ENCODE measurements at places on chromosomes 13 and 19.
A peak's percentile ranks its signal among the peaks of the same experiment; 100 is the strongest.

DNA sequence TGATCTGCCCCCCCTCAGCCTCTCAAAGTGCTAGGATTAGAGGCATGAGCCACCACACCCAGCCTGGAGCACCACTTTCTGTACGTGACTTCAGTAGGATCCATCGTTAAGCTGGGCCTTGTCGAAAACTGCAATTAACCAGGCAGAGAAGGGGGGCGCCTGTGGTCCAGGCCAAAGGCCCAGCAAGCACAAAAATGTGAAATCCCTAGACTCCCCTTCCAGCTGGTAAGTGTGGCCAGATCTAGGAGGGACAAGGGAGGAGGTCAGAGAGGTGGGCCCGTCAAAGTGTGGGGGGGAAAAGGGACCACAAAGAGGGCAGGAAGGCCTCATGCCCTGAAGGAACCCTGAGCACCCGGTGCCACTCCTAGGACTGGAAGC lies 13.8 kb downstream of the DDX39A start:
- no peak for DNase-seq

- no peak for DNase-seq
These were observed 37.3 kb upstream of the ALOX5AP start for GRCh38 chr13:30697996-30698401.

DNA sequence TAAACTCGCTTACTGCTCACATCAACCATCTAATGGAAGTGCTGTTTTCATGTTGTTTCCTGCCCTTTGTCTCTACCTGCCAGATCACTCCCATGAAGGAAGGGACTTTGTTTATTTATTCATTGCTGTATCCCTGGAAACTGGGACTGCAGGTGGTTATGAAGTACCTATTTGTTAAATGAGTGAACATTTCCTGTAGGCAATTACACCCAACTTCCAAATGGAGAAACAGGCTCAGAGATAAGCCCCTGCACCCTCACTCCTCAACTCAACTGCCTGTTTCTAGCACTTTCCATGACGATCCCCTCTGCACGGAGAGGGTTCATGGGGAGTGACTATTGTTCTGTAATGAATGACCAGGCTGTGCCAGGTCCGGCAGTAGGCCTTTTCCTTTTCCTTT lies 1.9 kb upstream of the SELENOW start:
- no peak for DNase-seq

GRCh38 chr19:42512743-42513304 lies 15.5 kb downstream of the CEACAM1 start:
- DNase-seq, result no peak

GRCh38 chr19:18995804-18996241 lies 37.5 kb downstream of the SUGP2 start:
- peak; percentile 57 for DNase-seq

GRCh38 chr19:30049226-30049625 lies 107.2 kb downstream of the URI1 start:
- DNase-seq, result no peak

DNA sequence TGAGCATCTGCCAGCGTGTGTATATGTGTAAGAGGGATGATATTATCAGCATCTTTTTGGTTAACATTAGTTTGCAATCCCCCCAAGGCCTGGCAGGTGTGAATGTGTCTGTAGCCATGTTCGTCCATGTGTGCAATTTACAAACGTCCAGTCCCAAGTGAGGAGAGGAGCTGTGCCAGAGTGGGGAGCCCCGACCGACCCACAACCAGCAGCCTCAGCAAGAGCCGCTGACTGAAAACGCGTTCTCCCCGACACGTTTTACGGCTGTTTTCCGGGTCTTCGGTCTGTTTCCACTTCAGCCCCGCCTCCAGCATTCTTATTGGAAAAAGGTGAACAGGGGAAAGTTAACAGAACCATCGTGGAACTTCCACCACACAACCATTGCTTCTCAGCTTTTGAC lies 119.1 kb upstream of the SOX1 start:
- no peak for DNase-seq

DNA sequence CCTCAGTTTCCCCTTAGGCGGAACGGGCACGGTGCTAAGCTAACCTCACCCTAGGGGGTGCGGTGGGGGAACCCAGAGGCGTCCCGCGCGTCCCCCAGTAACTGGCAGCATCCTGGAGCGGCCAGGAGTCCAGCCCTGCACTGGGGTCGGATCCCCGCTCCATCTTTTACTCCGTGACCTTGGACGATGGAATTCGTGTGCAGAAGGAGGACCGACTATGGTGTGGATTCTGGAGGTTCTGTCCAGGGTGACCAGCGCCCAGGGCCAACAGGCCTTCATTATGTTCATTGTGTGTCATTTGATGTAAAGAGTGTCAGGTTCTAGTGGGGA lies 630 bp downstream of the SPPL2B start:
- DNase-seq, result no peak
